ENCODE measurements at places on chromosomes 4 and X.

DNA sequence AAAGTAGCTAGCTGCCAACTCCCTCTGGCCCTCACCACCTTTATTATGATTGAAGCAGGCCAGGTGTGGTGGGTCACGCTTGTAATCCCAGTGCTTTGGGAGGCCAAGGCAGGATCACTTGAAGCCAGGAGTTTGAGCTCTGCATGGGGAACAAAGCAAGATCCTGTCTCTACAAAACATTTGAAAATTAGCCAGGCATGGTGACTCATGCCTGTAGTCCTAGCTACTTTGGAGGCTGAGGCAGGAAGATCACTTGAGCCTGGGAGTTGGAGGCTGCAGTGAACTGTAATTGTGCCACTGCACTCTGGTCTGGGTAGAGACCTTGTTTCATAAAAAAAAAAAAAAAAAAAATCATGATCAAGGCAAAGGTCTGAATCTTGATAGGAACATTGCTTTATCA is 467.0 kb upstream of the DIPK2B start:
- no peak for DNase-seq

- DNase-seq = peak; percentile 39
These were observed 203.0 kb downstream of the MAML3 start for GRCh38 chr4:139951021-139951420.

DNA sequence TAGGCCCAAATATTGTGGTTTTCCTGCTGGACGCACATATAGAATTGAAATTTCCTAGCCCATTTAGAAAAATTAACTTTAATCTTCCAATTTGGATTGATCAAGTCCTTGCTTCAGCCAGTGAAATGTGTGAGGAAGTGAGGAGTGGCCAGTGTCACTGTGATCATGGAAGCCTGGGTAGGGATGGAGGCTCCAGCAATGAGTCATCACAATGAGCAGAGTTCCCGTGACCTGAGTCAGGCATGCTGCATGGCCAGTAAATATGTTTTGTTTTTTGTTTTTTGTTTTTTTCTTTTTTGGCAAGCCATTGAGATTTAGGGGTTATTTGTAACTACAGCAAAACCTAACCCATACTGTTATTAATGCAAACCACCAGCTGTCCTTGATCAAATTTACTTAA is 52.1 kb downstream of the IDS start:
- no peak for DNase-seq

DNA sequence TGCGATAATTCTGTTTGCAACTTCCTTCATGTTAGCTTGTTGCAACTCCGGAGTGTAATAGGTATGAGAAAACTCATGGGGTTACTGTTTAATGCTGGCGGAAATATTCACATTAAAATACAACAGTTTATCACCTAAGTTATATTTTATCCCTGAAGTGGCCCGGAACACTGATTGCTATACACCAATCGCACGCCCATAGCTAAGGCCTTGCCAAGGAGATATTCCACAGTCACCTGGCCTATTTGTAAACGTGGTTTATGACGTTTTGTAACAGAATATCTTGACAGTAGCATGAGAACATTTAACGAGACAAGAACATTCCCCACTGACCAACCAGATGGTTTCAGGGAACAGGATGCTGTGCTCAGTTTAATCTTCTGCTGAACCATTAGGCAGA is 23.2 kb upstream of the FAM90A26 start:
- no peak for DNase-seq

DNA sequence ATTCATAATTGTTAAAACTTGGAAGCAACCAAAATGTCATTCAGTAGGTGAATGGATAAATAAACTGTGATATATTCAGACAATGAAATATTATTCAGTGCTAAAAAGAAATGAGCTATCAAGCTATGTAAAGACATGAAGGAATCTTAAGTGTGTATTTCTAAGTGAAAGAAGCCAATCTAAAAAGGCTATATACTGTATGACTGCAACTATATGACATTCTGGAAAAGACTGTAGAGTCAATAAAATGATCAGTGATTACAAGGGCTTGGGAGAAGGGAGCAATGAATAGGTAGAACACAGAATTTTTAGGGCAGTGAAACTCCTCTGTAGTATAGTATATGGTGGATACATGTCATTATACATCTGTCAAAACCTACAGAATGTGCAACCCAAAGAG is 139.9 kb downstream of the FRYL start:
- no peak for DNase-seq

DNA sequence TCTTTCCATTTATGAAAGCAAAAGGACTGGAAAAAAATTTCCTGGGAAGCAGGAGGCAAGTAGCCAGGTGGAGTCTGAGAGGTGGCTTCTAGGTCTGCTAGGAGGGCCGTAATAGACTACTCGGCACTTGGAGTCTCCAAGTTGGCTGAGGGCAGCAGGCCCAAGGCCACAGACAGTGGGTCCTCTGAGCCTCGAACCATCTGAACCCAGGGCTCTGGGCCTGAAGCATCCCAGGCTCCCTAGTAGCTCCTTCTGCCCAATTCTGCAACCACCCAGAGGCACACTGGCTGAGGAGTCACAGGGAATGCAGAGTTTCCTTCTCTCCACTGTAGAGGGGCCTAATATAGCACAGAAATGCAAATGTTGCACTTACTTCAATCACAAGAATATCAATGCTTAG is 19.8 kb downstream of the TKTL1 start:
- no peak for DNase-seq

GRCh38 chrX:100721328-100721727 is 10.6 kb downstream of the SYTL4 start:
- no peak for DNase-seq

DNA sequence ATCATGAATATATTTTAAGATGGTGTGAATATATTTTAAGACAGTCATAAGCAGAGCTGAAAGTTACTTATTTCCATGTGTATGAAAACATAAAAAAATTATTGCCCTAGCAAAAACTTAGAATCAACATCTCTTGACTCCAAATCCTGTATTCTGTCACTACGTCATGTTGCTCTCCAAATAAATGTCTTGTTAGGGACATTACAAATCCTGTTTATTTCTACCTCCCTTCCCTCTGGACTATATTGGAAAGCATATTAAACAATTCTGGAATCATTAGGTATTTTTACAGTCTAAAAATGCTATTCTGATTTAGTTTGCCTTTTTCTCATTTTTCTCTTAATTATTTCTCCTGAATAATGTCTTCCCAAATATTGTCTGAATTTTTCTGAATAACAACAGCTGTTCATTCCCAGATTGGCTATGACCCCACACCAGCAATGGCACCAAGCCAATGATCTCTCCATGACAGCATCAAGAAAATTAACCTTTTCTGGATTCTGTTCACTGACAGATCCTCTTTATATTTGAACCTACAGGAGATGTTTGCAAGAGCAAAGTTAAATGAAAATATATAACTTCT is 523.1 kb downstream of the IQCM start:
- no peak for DNase-seq

- DNase-seq = no peak
These were observed 25.1 kb downstream of the MSX1 start for GRCh38 chr4:4884611-4885010.

DNA sequence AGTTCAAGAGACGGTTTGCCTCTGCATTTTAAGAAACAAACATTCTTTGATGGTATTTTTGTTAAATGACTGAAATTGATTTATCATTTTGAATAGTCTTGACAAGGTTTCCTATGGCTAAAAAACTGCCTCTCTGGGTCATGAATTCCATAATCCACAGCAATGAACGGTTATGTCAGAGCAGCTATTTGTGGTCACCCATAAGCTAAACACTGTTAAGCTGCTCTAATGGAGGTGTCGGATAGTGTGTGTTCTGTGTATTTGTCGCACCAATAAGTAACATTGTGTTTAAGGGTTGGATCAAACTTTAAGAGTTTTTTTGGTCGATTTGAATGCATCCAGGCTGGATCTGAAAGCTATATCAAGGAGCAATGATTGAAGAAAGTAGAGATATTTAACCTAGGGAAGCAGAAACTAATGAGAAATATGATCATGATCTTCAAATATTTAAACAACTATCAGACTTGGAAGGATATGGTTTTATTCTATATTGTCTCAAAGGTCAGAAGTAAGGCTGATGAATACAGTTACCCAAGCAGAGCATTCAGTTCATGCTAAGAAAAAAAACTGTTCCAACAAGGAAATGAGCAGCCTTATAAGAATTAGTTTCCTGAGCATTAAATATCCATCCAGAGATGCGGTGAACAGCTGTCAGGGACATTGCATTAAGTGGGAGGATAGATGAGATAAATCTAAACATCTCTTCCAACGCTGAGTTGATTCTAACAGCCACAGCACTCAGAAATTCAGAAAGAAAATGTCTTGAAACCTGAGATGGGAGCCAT is 232.3 kb upstream of the RPS6KA3 start:
- DNase-seq = no peak

GRCh38 chr4:2255501-2256155 is 6.3 kb downstream of the MXD4 start:
- peak; percentile 1 for DNase-seq

- DNase-seq = no peak
These were observed 47.5 kb upstream of the UGT2B15 start for GRCh38 chr4:68717999-68718398.

- DNase-seq = no peak
These were observed 12.3 kb downstream of the NAT8L start for GRCh38 chr4:2071252-2071911.

- no peak for DNase-seq
These were observed 868 bp downstream of the AFAP1 start for GRCh38 chr4:7938609-7939376.

DNA sequence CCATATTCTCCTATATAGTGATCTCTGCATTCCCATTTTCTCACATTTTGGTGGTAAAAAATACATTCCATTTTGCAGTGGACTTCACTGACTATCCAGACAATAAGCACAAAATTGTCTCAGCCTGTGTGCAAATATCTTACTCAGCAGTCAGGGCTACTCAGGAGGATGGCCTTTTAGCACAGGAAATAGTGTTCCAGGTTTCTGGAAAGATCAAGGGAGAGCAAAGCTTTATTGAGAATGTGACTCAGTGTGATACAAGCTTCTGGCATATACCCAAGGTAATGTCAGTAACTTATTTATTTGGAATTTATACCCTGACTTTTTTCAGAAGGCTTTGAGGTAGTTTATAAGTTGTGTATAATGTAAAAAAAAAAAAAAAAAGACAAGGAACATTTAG is 233.4 kb downstream of the TEX13A start:
- no peak for DNase-seq

DNA sequence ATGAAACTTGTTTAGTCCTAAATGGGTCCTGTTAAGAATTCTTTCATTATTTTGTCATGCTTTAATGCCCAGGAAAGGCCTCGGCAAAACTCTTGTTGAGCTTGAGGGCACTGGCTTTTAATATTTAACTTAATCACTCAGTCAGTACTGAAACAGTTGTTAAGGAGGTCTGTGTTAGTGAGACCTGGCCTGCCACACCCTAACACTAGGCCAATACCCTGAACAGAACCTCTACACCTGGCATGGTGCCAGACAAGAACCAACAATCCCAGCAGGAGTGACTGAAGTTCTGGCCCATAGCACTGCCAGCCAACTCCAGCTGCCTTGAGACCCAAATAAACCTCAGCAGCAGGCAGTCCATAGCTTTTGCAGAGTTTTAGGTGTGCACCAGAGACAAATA is 85.7 kb upstream of the ITM2A start:
- DNase-seq = no peak

- no peak for DNase-seq
These were observed 395 bp upstream of the SOWAHB start for GRCh38 chr4:76898385-76898692.

- DNase-seq = no peak
These were observed 7.0 kb downstream of the SFRP2 start for GRCh38 chr4:153781717-153782416.

DNA sequence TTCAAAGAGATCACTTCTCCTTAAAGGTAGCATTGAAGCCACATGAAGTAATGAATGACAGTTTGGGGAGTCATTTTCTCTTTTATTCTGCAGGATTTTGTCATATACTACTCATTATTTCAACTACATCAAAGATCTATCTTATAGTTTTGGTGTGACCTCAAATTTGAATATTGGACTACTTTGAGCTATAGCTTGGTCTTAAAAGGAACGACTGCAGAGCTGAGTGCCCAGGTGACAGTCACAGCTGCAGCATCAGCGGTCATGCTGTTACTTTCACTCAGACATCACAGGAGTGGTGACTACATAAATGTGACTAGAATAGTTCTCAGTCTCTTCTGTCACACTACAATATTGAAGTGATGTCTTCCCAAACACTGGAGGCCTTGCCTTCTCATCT is 10.7 kb upstream of the SPCS3 start:
- DNase-seq = no peak

GRCh38 chr4:54473798-54474197 is 184.0 kb upstream of the KIT start:
- DNase-seq = no peak

GRCh38 chr4:85724791-85725563 is 250.0 kb downstream of the ARHGAP24 start:
- DNase-seq = no peak

DNA sequence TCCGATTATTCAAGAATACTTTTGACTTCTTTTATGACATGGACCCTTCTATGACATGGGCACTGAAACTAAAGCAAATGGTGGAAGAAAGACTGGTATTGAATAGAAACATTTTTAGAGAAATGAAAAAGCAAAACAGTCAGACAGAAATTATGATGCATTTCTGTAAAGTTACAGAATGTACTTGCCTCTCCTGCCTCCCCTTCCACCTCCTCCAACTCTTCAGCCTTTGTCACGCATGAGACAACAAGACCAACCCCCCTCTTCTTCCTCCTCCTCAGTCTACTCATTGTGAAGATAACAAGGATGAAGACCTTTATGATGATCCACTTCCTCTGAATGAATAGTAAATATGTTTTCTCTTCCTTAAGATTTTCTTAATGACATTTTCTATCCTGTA is 46.3 kb upstream of the HUWE1 start:
- DNase-seq = peak; percentile 49

GRCh38 chrX:20224814-20225487 is 41.8 kb downstream of the RPS6KA3 start:
- no peak for DNase-seq

DNA sequence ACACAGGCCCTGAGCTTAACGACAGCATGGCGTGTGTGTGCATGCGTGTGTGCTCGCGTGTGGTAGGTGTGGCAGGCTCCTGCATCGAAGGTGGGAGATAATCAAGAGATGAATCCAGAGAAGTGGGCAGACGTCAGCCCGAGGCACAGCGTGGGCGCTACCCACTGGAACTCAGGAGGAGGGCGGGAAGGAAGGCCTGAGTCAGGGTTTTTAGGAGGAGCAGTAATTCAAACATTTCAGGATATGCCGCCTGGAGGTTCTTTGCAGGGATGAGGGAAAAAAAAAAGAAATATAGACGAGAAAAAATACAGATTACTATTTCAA is 66.3 kb upstream of the STX18 start:
- DNase-seq = no peak

DNA sequence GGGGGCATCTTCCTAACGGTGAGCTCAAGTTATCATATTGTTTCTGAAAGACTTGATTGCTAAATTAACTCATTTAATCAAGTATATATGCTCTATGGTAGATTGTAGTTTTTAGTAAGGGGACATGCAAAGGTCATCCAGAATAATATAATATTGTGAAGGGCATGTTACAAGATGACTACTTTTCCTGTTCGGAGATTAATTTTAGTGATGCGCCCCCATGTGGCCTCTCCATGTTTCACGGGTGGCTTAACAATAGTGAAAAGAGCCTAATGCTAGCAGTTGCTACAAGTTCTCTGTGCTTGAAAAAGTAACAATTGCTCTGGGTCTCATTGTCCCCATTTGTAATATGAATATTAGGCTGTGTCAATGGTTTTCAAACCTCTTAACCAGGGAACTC is 12.2 kb downstream of the SMPX start:
- DNase-seq = peak; percentile 50
